NCI-H1694 treated with DMSO at 0.1 percent for 48 hours (cell line): ENCODE measurements at places on chromosomes 12 and 14.
A peak's percentile ranks its signal among the peaks of the same experiment; 100 is the strongest.

DNA sequence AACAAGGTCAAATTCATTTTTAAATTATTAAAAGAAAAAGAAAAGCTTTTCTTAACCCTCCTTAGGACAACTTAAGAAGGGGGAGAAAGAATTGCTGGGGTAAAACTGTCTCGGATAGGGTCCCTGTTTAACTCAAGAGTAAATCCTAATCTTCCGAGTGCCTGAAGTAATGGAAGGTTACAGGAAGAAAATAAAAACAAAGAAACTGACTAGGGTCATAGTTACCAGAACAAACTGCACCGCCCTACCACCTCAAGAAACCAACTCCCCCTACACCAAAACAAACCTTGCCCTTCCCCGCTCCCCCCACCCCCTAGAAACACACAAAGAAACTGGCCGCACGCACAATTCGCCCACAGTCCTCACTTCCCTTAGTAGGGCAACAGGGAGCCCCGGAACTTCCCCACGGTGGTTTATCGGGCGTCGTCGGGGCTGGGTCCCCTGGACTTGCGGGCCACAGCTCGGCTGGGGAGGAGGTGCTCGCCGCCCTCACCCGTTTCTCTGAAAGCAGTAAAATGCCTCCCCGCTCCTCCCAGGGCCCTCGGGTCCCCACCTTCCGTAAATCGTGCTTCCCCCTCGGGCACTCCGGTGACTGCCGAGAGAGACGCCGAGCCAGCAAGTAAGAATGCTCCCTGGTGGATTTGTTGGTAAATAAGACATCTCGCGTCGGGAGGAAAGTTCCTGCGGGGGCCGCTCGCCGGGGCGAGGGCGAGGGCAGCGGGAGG lies 2.4 kb downstream of the SINHCAF start:
- peak; percentile 76 for DNase-seq

DNA sequence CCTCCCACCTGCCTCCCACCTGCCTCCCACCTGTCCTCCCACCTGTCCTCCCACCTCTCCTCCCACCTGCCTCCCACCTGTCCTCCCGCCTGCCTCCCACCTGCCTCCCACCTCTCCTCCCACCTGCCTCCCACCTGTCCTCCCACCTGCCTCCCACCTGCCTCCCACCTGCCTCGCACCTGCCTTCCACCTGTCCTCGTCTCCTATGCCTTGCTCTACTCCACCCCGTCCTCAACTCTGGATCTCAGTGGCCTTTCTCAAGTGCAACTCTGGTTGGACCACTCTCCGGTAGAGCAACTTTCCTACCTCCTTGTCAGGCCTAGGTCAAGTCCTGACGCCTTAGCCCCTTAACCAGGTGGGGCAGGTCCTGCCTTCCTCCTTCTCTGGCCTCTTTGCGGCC lies 29.3 kb upstream of the PEX5 start:
- DNase-seq = no peak

DNA sequence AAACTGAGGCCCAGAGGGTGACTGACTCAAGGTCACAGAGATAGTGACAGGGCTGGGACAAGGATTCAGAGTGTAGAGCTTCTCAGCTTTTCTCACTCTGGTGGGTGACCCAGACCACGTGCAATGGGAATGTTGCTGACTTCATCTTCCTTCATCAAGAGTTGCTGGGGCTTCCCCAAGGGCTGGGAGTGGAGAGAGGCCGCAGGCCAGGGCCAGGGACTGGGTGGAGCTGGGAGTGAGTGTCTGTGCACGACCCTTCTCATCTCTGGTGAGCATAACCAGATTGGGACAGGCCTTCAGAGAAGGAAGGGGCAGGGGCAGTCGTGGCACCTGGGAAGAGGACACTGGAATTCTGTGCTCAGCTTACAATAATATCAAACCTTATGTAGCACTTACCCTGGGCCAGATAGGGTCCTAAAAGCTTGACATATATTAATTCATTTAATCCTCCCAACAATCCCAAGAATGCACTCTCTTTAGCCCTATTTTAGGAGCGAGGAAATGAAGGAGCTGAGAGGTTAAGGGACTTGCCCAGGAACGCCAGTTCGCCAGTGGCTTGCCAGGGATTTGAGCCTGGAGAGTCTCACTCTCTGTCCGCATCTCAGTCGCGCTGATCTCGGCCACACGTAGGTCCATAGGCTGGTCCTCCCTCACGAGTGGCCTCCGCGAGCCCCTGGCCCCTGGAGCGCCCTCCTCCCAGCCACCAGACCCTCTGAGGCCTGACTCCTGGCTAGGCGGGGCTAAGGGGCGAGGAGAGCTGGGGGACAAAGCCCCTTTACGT lies 15.8 kb downstream of the KRT18 start:
- no peak for DNase-seq

GRCh38 chr12:70366581-70367257 lies 629 bp downstream of the KCNMB4 start:
- peak; percentile 12 for DNase-seq

- DNase-seq = no peak
These were observed 8.3 kb upstream of the ZNF641 start for GRCh38 chr12:48358937-48359513.

- no peak for DNase-seq
These were observed 306.8 kb upstream of the G2E3 start for GRCh38 chr14:30252151-30252550.

- DNase-seq = no peak
These were observed 168.7 kb upstream of the HIF1A start for GRCh38 chr14:61526405-61527312.

DNA sequence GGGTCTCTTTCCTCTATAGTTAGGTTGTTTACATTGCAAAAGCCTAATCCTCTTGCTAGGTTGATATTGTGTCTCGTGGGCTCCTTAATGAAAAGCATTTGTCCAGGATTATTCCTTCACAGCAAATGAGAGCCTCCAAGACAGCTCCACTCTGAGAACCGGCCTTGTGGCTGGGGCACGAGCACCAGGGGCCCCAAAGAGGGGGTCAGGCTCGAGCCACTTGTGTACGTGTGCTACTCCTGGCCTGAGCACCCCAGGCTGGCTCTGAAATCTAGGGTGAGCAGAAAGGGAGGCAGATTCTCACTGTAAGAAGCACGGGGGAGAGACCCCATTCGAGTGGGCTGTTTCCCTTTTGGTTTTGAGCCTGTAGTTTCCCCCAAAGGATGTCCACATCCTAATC lies 45.0 kb upstream of the FZD10 start:
- no peak for DNase-seq
